GM13977 (cell line): ENCODE measurements at places on chromosomes 1 and 21.

GRCh38 chr1:79198832-79199231 lies 192.3 kb upstream of the ADGRL4 start:
- no peak for DNase-seq

DNA sequence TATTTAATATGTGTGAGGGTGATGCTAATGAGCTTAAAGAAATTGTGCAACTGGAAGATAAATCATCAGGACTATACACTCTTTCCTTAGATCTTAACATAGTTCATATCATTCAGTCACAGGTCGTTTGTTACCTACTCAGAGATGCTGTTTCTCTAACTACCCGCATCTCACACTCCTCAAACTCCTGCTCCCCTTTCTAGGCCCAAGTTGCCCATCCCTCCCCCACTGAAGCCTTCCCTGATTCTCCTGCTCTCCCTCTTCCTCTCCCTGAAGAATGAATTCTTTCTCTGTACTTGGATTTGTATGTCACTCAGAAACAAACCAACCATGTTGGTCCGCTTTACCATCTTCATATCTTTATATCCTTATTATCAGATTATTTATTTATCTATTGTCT lies 9.1 kb downstream of the SH3GLB1 start:
- DNase-seq: no peak

- DNase-seq: no peak
Observed at GRCh38 chr1:31653717-31654473, 9.2 kb upstream of the PEF1 start.

DNA sequence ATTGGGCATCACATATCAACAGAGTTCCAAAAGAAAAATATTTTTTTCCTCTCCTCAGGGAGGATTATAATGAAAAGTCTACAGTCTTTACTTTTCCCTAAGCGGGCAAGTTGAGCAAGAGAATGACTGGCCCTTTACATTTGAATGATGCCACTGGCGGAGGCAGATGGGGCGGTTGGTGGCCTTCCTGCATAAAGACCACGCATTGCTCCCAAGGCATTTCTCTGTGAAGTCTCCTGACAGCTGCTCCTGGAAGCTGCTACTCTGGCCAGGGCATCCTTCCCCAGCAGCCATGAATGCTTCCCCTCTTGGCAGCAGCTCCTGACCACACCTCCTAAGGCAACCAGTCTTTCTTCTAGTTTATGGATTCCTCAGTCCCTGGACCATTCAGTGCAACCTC lies 161.1 kb upstream of the RRP15 start:
- no peak for DNase-seq

DNA sequence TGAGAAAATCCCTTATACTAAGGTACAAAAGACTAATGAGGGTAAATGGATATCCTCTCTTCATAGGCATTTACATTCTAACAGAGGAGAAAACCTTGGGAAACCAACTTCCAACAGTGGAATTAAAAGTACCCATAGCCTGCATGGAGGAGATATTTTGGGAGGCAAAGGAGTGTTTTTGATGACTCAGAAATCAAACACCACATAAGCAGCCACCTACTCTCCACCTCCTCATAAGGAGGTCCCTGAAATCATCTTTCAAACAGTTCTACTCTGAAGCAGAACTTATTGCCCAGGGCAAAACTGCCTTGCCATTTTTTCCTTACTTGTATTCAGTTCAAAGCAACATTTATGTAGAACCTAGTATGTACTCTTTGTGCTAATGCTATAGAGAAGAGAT lies 211.3 kb downstream of the KCNH1 start:
- no peak for DNase-seq

- DNase-seq: no peak
Observed at GRCh38 chr1:44620072-44620471, 54.2 kb downstream of the TMEM53 start.

- no peak for DNase-seq
Observed at GRCh38 chr1:47023268-47024140, at the start of gene CYP4X1. CYP4X1 (plus strand) TSS chr1:47023669; CDS start chr1:47023818, 149 bp downstream.

DNA sequence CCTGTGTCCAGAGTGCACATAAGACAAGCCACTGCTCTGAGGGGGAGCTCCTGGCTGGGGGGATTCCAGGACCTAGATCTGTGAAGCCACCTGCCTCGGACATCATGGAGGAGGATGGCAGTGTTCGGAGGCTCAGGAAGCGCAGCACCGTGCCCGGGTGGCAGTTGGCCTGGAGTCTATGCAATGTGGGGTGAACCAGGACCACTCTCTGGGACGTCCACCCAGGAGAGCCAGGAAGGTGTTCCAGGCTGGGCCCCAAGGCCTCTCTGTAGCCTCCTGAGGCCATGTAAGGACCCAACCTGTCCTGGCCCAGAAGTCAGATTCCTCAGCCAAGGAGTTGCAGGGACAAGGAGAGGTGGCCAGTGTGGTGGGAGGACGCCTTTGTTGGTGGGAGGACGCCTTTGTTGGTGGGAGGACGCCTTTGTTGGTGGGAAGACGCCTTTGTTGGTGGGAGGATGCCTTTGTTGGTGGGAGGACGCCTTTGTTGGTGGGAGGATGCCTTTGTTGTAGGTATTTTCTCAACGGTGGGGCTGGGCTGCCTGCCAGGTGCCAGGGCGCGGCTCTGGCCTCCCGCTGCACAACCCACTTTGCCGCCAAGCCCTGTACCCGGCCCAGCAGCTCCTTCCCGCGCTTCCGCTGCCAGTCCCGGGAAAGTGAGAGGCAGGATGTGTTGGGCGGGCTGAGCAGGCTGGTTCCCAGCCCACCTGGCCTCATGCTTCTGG lies 30.6 kb upstream of the BMP8B start:
- peak; percentile 4 for DNase-seq

GRCh38 chr21:38170283-38170682 lies 86.5 kb upstream of the KCNJ15 start:
- no peak for DNase-seq
